Hepatocyte (in vitro differentiated cells): ENCODE measurements at places on chromosomes 2 and 18. TPM values are rescaled to one million over a fixed set of nuclear protein-coding genes. Genes with fewer than 3 reads are reported as not detected.

The ASB18 gene
- total RNA-seq = not detected in 2 replicates

The CIAO1 gene
- total RNA-seq = 90.1 and 96.4 TPM in 2 replicates

The ADGRF3 gene
- 0.40 and 0.63 TPM in 2 replicates for total RNA-seq

The NMUR1 gene
- 0.33 and 0.48 TPM in 2 replicates for total RNA-seq

The C2orf78 gene
- not detected in 2 replicates for total RNA-seq

The IL36B gene
- total RNA-seq = not detected in 2 replicates

The FAM136A gene
- total RNA-seq = 56.1 and 57.8 TPM in 2 replicates

The COL6A3 gene
- total RNA-seq = 158 and 250 TPM in 2 replicates

The MEP1B gene
- total RNA-seq = 0.36 and 2.3 TPM in 2 replicates

The EGR4 gene
- total RNA-seq = 0.23 TPM in 1 of 2 replicates, not detected in the other

The PLGLB1 gene
- total RNA-seq = 4.4 and 6.6 TPM in 2 replicates

The CDH20 gene
- 3.5 and 3.6 TPM in 2 replicates for total RNA-seq

The MYL1 gene
- total RNA-seq = not detected in 2 replicates

The RAD51AP2 gene
- total RNA-seq = 0.24 and 0.40 TPM in 2 replicates
